Cerebellum (tissue), 4 donors: ENCODE measurements at places on chromosomes 12 and 14.

DNA sequence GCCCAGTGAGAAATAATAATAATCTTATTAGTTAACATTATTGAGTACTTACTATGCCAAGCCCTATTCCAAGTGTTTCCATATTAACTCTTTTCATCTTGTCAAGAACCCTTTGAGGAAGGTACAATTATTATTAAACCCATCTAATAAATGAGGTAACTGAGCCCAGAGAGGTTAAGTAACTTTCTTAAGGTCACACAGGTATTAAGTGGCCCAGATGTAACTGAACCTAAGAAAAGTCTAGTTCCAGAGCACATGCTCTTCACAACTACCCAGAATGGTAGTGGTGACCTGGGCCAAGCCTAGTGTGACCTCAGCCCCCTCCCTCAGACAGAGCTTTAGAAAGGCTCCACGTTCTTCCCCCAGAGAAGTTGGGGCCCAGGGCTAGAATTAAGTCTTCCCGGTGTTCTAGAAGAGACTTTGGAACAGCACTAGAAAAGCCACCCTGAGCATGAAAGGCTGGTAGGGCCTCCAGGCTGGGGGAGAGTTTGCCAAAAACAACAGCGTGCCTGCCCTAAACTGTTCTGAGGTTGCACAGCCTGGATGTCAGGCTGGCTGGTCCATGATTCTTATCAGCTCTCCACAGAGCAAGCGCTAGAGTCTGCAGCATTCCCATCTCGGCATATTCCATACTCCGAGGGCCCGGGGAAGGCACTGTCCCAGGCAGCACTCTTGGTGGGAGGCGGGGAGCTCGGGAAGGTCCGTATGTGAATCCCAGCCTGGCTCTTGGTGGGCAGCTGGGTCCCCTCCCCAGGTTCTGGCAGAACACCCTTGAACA is 41.3 kb upstream of the CTDSP2 start:
- no peak for DNase-seq

- DNase-seq = no peak
These were observed 866.3 kb downstream of the NRXN3 start for GRCh38 chr14:79036441-79036840.

- DNase-seq = no peak
These were observed 3.6 kb upstream of the UBC start for GRCh38 chr12:124917841-124918621.

- DNase-seq = no peak
These were observed 90.3 kb downstream of the LMO3 start for GRCh38 chr12:16515666-16516065.

DNA sequence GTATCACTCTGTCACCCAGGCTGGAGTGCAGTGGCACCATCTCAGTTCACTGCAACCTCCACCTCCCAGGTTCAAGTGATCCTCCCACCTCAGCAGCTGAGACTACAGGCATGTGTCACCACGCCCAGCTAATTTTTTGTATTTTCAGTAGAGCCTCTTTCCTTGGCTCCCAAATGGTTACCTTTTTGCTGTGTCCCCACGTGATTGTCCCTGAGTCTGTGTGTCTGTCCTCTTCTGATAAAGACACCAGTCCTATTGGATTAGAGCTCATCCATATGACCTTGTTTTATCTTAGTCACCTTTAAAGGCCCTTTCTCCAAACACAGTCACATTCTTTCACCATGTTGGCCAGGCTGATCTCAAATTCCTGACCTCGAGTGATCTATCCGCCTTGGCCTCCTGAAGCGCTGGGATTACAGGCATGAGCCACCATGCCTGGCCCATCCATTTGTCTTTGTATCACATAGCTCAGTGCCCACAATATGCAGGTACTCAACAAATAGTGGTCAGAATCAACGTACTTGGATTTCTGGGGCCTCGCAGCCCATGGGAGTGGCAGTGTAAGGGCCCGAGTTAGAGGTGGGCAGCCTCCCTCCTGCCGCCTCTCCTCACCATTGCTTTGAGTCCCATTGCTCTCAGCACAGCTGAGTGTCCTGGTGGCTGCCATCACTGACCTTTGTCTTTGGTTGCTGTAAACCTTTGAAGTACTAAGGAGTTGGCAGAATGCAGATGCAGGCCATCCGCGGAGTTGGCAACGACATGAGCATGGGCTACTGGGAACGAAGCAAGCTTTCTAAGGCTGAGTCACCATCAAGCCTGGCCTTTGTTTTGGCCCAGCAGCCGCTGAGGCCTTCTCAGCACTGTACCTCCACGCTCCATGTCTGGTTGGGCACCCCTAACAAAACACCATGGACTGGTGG is 9.3 kb downstream of the TPCN1 start:
- DNase-seq = no peak
